ENCODE measurements at places on chromosomes 1 and 21.

DNA sequence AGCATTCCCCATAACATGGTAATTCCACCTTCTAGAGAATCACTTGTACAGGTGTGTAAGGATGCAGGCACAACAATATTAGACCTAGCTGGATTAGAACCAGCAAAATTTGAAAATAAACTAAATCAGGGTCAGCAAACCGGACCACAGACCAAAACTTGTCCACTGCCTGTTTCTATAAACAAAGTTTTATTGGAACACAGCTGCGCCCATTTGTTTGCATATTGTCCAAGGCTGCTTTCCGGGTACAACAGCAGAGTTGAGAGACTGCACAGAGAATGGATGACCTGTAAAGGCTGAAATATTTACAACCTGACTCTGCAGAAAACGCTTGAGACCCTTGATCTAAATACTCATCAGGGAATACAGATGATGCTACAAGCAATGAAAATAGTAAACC is 73.6 kb upstream of the SLC45A1 start:
- no peak for DNase-seq

DNA sequence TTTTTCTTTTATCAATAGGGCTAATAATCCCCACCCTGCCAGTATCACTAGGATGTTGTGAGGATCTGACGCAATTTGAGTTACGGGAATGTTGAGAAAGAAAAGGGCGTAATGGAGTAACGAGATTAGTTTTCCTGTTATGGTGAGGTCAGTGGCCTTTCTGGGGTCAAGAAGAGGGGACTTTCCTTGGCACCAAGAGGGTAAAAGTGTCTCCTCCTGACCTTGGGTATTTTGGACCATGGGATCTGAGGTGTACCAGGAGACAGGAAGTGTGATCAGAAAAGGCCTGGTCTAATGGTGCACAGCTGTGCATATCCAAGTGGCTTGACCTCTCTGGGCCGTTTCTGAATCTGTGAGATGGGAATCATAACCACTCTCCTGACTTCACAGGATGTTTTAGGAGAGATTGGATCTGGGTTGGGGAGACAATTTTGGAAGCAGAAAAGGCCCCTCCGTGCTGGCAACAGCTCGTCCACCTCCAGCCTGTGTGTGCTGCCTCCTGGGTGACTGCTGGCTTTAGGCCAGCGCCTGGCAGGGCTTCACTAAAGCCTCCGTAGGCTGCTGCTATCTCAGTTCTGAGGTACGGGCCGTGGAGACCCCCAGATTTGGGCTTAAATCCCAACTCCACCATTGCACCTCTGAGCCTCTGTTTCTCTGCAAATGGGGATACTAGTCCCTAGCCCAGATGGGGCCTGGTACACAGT is 37.1 kb downstream of the ALPL start:
- DNase-seq: no peak

GRCh38 chr1:37704966-37705365 is 12.7 kb downstream of the CDCA8 start:
- no peak for DNase-seq

DNA sequence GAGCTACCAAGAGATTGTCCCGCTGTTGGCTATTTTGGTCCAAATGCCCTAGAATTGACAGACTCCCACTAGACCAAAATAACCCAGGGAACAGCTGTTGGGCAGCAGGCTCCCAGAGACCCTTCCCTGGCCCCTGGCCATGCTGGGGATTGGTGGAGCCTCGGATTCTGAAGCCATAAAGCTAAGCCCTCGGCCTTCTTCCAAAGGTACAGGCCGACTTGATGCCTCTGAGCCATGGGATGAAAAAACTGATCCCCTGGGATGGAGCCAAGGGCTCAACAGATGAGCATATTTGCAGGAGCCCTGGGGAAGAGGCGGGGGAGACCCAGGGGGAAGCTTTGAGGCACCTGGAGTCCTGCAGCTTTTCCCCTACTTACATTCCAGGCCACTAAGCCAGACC is 1.0 kb upstream of the LRRC38 start:
- DNase-seq: no peak

DNA sequence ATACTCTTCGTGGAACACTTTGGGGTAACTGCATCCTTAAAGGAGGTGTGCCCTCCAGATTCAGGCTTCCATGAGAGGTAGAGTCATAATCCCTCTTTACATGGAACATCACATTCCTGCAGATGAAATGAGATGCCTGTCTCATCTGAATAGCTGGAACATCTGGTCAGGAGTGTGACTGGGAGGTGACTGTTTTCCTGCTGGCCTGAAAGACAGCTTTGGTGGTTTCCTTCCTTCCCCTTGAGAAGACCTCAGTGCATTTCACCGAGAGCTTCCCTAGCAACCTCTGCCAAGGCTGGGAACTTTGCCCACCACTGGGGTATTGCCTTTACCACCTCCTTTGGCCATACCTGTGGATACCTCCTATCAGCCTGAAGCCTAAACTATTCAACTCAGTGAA is 46.7 kb upstream of the GUCA2A start:
- DNase-seq: no peak

- DNase-seq: no peak
Measured at GRCh38 chr1:91790392-91790791, 95.6 kb downstream of the TGFBR3 start.

- no peak for DNase-seq
Measured at GRCh38 chr1:224894915-224895314, 34.6 kb upstream of the DNAH14 start.

- DNase-seq: no peak
Measured at GRCh38 chr1:47003896-47004403, 19.5 kb upstream of the CYP4X1 start.

DNA sequence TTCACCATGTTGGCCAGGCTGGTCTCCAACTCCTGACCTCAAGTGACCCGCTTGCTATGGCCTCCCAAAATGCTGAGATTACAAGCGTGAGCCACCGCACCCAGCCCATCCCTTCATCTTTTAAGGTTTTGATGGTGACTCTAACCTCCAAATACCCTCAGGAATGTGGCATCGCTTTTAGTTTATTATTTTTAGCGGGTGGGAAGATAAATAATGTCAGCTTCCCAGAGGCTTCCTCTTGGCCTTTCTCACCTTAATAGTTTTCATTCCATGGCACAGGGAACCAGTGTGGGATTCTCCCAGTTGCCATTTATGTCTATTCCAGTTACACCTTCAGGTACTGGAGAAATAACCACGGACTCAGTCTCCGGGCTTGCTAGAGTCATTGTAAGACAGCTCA is 92.1 kb upstream of the LRRN2 start:
- no peak for DNase-seq

DNA sequence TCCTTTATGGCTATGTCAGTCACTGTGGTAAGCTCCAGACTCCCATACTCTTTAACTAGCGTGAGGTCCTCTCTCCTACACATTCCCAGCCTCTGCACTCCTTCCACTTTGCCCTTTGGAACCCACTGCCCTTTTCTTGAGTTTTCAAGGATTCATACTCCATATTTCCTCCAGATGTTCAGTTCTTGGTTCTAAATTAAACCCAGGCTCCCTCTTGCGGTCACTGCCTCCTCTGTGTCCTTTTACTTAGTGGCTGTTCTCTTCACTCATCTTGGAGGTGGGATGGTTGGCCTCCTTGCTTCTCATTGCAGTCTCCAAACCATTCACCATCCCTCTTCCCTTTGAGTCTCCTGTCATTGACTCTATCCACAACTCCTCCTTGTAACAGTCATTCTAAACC is 208.1 kb downstream of the TGFB2 start:
- no peak for DNase-seq

- no peak for DNase-seq
Measured at GRCh38 chr1:21525340-21525717, 16.1 kb downstream of the ALPL start.

Data from NCI-H1048 (cell line).